ENCODE measurements at places on chromosomes 4 and X.

- no peak for DNase-seq
Measured at GRCh38 chrX:41670112-41670511, 18.7 kb upstream of the GPR34 start.

DNA sequence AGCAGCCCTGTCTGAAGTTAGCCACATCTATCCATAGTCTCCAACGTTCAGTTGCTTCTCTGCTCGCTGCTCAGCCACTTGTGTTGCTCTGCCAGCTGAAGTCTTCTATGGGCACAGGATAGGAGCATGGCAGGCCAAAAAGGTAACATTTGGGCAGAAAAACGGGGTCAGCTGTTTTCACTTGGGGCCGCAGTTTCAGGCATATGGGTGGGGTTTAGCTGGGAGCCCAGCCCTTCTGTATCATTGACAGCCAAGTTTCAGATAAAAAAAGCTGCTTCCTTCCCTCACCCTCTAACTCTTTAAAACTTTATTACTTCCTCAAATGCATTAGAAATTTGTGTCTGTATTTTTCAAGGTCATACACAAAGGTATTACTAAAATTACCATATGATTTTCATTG is 18.4 kb upstream of the MANBA start:
- DNase-seq = no peak

DNA sequence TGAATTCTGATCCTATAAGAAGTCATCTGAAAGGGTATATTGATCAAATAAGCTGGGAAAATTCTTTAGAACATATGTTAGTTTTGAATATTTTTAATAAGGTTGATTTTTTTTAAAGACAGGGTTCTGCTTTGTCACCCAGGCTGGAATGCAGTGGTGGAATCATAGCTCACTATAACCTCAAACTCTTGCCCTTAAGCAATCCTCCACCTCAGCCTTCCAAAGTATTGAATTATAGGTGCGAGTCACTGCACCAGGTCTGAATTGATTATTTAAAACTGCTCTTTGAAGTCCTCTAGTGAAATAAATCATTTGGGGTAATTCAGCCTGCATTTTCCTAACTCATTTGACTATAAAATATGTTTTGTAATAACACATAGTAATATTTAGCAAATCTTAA is 812.3 kb downstream of the PDHA2 start:
- DNase-seq = no peak

DNA sequence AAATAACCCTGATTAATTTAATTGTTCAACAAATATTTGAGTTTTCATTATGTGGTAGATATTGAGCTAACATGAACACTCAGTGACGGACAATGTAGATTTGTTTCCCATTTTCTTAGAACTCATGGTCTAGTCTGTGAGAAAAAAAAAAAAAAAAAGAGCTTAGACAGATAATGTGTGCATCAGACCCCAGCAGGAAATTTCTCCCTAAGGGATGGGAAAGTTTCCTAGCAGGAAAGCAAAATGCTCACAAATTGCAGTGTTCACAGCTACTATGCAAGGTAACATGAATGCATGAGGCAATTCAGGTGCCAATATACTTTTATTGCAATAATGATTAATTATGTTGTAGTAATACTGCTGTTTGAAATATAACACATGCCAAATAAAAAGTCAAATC is 843.2 kb upstream of the SLIT2 start:
- no peak for DNase-seq

DNA sequence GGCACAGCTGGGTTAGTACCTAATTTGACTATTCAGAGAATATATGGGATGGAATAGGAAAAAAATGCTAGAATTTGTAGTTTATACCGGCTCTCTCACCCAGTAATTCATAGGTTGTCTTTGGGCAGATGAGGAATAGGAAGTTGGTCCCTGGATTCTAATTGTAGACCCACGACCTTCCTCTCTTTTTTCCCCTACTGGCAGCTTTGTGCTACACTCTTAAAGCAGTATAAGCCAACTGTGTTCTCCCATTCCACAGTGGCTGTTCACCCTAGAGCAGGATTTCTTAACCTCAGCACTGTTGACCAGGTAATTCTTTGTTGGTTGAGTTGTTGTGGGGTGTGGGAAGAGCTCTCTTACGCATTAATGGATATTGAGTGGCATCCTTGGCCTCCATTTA is 92.9 kb downstream of the FNIP2 start:
- no peak for DNase-seq

- DNase-seq = no peak
Measured at GRCh38 chr4:105280338-105281123, 133.9 kb downstream of the TET2 start.

DNA sequence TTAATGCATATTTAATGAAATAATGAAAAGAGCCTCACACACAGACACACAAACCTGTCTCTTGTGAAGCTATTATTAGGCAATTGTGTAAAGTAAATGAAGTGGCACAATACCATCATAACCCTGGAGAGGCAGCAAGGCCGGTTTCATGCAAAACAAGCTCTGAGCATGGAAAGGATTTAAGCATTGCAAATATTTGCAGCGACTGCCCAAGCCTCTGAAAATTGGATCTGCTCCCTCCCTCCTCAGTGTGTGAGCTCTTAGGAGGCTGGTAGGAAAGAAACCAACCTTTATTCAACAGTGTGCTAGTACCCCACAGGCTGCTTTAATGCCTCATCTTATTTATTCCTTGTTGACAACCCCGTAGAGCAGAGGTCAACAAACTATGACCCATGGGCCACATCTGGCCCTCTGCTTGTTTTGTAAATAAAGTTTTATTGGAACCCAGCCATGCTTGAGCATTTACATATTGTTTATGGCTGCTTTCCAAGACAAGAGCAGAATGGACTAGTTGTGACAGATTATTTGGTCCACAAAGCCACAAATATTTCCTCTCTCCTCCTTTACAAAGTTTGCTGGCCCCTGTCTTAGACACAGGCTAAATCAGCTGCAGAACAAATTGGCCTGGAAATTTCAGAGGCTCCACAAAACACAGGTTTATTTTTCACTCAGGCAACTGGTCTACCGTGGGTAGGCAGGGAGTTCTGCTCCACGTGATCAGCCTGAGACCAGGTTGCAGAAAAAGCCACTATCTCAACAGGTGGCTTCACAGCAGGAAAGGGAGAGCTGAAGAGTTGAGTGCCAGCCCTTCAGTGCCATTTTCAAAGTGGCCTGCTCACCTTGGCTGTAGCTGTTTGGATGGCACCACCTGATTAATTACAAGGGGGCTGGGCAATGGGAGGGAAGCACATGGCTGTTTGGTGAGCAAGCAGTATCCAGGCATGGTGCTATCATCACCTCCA is 16.8 kb downstream of the RS1 start:
- DNase-seq = no peak

- DNase-seq = no peak
Measured at GRCh38 chr4:56701161-56701480, 20.0 kb upstream of the HOPX start.

DNA sequence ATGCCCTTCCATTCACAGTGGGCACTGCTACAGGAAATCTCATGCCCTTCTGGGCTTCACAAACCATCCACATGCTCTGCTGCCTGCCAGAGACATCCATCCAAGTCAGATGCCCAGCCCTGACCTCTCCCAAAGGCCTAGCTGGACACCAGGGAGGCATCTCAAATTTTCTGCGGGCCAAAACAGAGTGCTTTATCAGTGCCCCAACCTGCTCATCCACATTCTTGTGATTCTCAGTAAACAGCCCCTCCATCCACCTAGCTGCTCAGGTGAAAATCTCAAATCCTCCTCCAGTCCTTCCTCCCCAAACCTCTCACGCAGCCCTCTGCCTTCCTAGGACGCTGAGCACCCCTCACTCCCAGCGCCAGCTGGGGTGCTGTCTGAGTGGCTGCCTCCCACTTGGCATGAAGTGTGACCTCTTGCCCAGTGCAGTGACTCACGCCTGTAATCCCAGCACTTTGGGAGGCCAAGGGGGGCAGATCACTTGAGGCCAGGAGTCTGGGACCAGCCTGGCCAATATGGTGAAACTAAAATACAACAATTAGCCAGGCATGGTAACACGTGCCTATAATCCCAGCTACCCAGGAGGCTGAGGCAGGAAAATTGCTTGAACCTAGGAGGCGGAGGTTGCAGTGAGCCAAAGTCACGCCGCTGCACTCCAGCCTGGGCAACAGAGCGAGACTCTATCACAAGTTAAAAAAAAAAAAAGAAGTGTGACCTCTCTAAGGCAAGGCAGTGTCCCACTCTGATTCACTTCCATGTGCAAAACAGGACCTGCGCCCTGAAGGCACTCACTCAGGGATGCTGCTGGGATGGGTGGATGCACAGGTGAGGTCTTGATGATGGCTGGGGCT is 1.7 kb upstream of the AFAP1 start:
- DNase-seq = no peak

DNA sequence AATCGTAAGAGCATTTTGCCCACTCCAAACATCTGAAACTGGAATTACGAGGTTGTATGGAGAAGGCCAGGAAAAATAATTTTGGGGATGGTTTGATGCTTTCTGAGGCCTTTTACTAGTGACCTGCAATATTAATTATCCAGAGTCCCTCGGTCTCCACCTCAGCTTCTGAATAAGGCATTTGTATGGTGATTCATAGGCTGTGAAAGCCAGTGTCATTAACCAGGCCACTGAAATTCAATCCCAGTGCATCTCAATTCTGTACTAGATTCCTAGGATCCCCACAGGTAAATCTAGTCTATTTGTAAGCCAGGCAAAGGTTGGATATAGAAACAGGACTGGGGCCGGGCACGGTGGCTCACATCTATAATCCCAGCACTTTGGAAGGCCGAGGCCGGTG is 135.4 kb upstream of the RBPJ start:
- no peak for DNase-seq

DNA sequence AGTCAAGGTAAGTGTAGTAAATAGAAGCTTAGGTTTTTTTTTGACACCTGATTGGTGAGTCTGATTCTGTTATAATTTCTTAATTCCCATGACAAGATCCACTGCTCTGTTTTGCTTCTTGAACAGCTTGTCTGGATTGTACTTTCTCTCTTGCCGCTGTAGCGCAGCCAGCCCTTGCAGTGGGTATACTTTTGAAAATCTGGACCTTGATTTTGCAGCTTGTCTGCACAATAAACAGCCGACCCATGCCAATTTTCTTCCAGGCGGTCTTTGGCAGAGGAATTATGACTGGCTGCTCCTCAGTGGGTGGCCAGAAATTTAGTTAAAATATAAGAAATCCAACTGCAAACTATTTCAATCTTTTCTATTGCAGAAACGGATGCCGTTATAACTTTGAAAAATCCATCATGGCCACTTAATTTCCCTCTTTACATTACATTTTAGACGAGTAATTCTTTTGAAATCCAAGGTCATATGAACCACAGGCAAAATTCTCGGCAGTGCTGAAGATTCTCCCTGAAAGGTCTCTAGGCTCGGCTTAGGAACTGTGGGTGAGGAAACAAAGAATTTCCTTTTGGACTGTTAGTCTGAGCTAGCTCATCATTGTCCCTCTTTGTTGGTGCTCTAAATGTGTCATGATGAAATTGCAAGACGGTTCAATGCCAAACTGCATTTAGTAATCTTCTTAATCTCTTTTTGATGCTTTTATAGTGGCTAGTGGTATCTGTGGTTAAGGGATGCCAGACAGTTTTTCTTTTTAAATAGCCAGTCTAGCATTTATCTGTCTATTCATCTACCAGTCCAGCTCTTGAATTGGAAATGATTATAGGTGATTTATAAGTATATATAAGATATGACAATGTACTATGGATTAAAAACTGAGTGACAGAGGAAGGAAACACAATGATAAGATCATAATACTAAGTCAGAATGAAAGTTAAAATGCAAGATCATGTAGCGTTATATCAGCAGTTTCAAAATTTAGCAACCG is 31.5 kb upstream of the PTTG2 start:
- DNase-seq = no peak

DNA sequence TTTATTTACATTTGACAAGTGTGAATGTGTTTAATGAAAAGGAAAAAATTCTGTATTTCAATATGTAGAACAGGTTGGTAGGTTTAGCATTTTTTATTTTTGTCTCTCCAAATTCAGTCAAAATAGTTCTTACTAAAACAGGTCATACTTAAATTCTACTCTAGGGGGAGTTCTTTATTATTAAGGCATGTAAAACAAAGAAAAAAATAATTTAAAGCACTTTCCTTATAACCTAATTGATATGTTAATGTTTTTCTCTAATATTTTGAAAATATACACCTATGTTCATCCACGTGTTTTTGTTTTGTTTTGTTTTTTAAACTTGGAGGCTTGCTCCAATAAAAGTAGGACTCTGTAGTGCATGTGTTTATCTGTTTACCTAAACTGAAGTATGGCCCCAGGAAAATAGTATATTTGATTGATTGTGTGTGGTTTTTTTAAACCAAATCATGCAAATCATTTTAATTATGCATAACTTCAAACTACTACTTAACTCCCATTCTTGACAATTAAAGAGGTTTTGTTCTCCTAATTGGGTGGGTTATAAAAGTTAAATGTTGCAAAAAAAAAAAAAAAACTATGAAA is 562.7 kb downstream of the RPA4 start:
- DNase-seq = no peak
